ENCODE measurements at places on chromosomes 16 and 17.

- no peak for DNase-seq
Measured at GRCh38 chr17:59342681-59343131, 11.3 kb downstream of the YPEL2 start.

DNA sequence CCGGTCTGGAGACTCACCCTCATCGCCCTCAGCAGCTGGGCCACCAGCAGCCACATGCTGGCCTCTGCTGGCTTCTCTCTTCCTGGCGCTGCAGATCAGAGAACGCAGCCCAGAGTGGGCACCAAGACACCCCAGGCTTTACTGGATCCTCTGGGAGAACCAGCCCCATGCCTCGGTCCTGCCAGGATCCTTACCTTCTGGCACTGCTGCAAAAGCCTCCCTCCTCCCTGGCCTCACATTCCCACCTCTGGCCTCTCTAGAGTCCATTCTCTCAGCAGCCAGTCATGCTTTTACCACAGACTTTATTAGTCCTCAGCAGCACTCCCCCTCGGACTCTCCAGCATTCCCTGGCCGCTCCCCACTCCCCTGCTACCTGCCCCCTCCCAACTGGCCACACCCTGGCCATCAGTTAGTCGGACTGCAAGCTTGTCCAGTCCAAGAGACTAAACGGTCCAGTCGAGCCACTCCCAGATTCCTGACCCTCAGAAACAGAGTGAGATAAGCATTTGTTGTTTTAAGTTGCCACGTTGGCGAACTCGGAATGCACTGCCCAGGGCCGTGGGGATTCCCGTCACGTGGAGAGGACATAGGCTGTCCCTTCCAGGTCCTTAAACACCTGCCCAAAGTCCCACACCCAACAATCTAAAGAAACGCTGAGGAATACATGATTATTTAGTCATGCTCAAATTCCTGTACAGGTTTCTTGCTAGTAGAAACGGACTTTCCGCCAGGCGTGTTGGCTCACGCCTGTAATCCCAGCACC, 5.9 kb upstream of the SPG7 start:
- no peak for DNase-seq

GRCh38 chr17:14557480-14557879, 256.6 kb downstream of the HS3ST3B1 start:
- no peak for DNase-seq

- no peak for DNase-seq
Measured at GRCh38 chr16:2143878-2144485, 4.4 kb upstream of the RAB26 start.

DNA sequence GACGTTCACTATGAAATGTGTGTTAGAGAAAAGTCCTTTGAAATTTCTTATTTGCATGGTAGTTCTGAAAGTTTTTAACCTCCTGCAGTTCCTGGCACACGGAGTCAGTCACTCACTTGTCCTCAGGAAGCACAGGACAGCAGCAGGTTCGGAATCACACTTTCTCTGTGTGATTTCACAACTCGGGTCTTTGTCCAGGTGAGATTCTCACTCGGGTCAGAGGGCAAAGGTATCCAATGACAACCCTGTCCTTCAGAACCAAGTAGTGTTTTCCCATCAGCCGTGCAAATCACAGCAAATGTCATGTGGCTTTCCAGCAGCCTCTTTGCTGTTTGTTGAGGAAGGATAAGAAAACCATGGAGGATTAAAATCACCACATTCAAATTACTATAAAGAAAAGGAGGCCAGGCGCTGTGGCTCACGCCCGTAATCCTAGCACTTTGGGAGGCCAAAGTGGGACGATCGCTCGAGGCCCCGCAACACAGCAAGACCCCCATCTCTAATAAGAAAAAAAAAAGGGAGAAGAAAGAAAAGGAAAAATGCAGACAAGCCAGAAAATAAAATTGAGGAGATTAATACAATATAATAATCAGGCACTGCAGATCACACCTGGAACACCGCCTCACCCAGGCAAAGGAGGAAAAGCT, 22.0 kb downstream of the ADCY9 start:
- DNase-seq = no peak

DNA sequence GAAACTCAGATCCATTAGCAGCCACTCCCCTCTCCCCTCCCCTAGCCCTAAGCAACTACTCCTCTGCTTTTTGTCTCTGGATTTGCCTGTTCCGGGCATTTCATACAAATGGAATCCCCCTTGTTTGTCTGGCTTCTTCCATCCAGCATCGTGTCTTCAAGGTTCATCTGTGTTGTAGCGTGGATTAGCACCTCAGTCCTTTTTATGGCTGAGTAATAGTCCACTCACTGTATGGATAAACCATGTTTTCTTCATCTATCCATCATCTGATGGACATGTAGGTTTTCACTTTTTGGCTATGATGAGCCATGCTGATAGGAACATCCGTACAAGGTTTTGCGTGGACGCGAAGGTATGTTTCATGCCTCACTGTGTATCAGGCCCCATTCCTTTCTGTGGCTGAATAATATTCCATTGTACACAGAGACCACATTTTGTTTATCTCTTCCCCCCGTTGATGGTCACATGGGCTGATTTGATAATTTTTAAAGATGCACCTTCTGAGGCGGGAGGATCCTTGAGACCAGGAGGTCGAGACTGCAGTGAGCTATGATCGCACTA, 8.9 kb upstream of the GSE1 start:
- DNase-seq = no peak

DNA sequence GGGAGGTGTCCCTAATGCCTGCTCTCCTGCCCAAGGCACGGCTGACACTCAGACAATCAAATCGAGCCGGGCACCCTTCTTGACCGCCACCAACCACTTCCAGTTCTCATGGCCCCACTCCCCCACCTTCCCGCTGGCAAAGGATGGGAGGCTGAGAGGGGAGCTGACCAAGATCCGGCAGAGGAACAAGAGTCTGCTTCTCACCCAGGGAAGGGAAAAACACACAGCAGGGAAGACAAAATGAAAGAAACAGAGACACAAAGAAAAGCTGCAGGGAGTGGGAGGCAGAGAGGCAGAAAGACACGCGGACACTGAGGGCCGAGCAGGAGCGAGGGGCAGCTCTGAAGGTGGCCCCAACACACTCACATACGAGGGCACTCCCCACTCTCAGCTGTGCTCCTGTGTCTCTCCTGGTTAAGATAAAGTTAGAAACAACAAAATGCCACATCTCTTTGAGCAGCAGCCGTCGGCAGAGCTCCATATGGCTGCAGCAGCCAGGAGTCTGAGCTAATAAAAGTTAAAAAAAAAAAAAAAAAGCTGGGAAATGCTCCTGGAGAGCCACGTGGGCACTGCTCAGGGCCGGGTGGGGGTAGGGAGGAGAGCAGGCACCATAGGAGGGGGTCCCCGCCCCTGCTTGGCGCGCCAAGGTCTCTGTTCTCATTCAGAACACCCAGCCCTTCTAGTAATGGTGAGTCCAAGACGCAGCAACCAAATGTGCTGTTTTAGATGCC, 7.4 kb downstream of the LRRC75A start:
- DNase-seq = no peak

GRCh38 chr17:34434052-34434451, 71.0 kb upstream of the CCL1 start:
- DNase-seq = no peak

DNA sequence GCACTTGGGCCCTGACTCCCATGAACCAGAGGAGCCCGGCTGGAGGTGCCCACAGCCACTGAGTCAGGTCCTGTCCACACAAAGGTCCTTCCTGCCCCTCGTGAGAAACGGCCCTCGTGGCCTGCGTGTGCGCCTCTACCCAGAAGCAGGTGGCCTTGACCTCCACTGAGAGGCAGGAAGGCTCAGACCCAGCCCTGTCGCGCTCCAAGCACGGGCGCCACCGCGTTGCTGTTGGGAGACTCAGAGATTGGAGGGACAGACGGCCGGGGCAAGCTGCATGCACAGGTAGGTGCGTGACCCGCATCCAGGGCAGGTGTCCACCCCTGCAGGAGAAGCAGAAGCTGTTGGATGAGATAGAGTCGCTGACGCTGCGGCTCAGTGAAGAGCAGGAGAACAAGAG, 8.1 kb upstream of the CAPN15 start:
- no peak for DNase-seq

GRCh38 chr16:17780181-17780580, 309.4 kb upstream of the XYLT1 start:
- DNase-seq = no peak

GRCh38 chr17:41919165-41919817, 540 bp upstream of the ACLY start:
- no peak for DNase-seq

- no peak for DNase-seq
Measured at GRCh38 chr17:68326681-68327080, 35.4 kb downstream of the ARSG start.

GRCh38 chr16:87739801-87740200, 26.0 kb downstream of the KLHDC4 start:
- DNase-seq = no peak

GRCh38 chr17:79741751-79742588, 11.2 kb downstream of the ENPP7 start:
- peak; percentile 71 for DNase-seq

GRCh38 chr17:27430882-27431491, 25.3 kb upstream of the KSR1 start:
- peak; percentile 28 for DNase-seq

DNA sequence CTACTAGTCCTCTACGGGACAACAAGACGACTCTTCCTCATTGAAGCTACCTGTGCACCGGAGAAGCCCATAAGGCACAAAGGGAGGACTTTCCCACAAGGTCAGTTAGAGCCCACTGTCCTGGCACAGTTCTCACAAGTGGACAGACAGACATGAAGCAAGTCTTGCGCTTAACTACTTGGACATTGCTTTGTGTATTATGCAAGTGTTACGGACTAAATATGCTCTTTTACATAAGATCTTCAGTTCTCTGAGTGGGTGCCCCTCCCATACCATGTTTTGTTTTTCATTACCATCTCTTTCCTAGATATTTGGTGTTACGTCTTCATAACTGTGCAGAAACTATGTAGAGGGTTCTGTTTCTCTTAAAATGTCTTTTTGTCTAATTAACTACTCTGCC, 18.1 kb downstream of the ANKRD40CL start:
- no peak for DNase-seq

DNA sequence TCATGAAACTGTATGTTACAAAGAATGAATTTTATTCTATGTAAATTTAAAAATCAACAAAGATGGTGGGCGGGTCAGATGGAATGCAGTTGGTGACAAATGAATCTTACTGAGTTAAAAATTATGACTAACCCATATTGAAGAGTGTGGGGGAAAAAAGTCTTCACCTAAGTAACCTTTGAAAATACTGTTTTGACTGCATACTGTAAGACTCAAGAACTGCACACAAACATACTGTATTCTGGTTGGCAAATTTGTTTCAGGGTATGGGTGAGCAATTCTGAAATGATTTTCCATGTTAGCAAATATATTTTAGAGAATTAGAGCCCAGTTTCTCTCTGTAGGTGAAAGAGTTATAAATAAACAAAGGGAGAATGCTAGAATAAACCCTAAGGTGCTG, 153.7 kb upstream of the KCNJ18 start:
- no peak for DNase-seq

DNA sequence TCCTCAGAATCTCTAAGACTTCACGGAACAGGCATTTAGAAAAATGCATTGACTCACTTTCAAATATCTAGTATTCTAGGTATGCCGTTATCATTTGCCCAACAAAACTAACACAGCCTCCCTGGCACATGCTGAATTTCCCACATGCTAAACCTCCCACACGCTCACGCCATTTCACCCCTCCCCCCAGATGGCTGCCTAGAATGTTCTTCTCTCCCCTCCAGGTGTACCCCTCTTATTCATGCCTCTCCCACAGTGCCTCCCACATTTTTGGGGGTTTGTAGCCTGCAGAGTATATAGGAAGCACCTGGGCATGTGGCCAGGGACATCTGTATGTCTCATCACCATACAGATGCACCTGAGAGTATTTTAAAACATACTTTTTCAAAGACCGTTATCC, 38.2 kb upstream of the ICAM2 start:
- no peak for DNase-seq

- DNase-seq = no peak
Measured at GRCh38 chr16:49640581-49640980, 215.3 kb downstream of the ZNF423 start.

DNA sequence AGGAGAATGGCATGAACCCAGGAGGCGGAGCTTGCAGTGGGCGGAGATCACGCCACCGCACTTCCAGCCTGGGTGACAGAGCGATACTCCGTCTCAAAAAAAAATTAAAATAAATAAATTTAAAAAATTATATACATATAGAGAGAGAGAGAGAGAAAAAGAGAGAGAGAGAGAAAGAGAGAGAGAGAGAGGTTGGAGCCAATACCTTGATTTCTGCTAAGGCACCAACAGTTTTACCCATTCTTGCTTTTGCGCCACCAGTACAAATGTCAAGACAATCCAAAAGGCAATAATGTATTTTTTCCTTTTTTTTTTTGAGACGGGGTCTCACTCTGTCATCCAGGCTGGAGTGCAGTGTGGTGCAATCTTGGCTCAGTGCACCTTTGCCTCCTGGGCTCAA, 17.2 kb downstream of the BRIP1 start:
- no peak for DNase-seq

GRCh38 chr17:40309949-40310510, 1.1 kb downstream of the RARA start:
- DNase-seq = peak; percentile 28

DNA sequence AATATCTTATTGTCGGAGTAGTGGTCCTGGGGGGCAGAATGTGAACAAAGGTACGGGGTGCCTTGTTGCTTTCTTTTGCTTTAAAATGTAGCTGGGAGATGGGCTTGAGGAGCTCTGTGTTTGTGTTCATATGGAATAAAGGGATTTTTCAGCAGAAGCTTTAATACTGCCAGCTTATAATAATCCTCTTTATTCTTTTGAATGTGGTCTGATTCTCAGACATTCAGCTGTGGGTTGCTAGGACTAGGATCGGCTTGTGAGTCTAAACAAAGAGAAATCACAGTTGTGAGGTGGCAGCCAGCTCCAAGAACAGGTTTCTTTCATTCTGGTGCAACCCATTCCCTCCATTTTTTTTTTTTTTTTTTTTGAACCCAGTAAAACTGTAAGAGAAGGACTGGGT, 7.2 kb downstream of the MRPL58 start:
- no peak for DNase-seq

DNA sequence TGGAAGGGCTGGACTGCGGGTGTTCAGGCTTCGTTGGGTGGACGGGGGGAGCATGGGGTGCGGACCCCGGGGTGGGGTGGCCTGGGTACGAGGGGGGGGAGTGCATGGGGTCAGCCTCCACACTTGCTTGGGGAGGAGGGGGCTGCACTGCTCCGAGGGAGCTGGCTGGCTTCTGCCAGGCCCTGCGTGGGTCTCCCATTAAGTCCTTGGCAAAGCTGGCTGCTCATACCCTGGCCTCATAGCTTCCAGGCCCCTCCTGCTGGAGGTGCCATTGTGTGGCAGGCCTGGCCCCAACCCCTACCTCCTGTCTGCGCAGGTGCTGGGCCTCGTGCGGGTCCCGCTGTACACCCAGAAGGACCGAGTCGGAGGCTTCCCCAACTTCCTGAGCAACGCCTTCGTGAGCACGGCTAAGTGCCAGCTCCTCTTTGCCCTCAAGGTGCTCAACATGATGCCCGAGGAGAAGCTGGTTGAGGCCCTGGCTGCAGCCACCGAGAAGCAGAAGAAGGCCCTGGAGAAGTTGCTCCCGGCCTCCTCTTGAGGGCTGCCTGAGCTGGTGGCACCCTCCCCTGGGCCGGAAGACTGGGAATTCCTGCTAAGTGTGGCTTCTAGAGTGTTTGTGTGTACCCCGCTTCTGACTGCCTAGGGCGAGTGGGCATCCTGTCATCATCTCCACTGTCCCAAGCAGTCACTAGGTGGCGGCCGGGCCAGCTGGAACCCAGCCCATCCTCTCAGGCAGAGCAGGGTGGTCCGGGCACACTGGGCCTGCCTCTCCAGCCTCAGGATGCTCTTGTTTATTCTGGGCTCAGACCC, 1.5 kb downstream of the NUDT16L1 start:
- peak; percentile 55 for DNase-seq

GRCh38 chr16:68384288-68385161, 63.8 kb downstream of the SMPD3 start:
- DNase-seq = no peak

- no peak for DNase-seq
Measured at GRCh38 chr16:25038239-25038954, 23.2 kb upstream of the ARHGAP17 start.
